ENCODE measurements at places on chromosomes 2 and 18.

DNA sequence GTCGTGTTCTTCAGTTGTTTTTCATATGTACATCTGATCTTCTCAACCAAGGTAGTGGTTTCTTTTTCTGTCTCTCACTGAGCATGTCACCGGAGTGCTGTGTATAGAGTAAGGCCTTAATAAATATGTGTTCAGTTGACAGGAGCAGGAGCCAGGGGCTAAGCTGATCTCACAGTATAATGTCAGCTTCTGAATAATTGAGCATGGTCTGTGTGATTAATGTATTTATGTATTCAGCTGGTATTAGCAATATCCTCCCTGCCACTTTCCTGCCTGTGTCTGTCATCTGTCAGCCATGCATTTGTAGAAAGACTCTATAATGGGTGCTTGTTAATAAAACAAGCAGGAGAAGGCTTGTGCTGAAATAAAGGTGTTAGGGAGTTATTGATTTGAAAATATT, 198.9 kb downstream of the ADCYAP1 start:
- no peak for DNase-seq

DNA sequence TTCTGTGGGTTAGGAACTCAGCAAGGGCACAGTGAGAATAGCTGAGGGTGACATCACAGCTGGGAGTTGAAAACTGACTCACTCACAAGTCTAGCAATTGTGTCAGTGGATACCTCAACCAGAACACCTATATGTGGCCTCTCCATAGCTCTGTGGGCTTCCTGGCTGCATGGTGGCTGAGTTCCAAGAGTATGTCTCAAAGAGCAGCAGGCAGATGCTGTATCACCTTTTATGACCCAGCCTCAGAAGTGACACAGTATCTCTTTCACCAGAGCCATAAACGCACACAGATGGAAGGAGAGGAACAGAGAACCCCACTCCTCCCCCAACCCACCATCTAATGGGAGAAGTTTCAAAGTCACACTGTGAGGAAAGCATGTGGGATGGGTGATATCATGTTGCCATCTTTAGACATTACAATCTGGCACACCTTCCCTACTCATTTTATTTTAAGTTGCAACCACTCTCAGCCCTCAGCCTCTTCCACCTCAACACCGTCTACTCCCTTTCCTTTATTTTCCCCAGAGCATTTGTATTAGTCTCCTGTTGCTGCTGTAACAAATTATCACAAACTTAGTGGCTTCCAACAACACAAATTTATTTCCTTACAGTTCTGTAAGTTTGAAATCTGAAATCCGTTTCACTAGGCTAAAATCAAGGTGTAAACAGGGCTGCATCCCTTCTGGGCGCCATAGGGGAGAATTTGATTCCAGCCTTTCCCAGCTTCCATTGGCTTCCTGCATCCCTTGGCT, 134.6 kb upstream of the SPATS2L start:
- no peak for DNase-seq

- no peak for DNase-seq
These were observed 88.8 kb downstream of the KYNU start for GRCh38 chr2:142966284-142966683.

DNA sequence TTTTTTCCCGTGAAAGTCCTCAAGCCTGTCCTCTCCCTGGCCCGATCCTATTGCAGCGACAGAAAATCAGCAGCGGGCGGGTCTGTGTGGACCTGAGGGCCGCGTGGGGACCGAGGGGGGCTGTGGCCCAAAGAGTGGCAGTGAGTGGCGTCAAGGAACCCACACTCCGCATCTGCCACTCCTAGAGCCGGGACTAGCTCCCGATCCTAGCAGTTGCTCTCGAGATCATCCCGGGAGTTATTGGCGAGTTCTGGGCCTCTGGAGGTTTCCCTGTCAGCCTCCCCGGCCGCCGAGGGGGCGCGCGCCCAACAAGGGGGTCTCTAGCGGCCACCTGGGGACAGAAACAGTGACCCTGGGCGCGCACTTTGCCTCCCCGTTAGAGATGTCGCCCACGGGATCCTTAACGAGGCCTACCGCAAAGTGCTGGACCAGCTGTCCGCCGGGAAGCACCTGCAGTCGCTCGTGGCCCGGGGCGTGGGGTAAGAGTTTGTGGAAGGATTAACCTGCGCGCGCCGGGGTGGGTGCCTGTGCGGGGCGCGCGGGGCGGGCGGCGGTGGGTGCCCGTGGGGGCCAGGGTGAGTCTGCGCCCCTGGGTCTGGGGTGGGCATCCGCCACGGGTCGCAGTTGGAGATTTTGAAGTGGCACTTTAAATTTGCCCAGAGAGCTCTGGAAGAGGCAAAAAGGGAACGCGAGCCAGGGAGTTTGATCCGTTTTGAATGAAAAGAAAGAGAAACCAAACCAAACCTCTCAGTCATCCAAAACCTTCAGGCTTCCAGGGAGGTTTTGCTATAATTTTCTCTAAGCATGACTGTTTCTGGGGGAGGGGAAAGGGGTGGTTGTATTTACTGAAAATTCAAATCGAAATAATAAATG, 3.5 kb downstream of the ADCYAP1 start:
- DNase-seq: no peak

DNA sequence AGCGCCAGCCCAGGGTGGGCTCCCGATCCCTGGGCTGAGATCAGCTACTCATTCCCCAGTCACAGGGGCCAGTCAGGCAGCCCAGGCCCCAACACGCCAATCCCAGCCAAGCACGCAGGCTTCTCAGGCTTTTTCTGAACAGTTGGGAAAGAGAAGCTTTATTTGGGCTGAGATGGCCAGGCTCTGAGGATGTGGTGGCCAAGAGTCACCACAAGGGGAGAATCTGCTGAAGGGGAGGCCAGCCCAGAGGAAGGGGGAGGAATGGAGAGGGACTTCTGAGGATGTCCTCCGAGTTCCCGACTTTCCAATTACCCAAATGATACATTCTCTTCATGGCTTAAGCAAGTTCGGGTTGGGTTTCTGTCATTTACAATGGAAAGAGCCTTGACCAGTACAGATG, 2.8 kb upstream of the DIPK1C start:
- no peak for DNase-seq

DNA sequence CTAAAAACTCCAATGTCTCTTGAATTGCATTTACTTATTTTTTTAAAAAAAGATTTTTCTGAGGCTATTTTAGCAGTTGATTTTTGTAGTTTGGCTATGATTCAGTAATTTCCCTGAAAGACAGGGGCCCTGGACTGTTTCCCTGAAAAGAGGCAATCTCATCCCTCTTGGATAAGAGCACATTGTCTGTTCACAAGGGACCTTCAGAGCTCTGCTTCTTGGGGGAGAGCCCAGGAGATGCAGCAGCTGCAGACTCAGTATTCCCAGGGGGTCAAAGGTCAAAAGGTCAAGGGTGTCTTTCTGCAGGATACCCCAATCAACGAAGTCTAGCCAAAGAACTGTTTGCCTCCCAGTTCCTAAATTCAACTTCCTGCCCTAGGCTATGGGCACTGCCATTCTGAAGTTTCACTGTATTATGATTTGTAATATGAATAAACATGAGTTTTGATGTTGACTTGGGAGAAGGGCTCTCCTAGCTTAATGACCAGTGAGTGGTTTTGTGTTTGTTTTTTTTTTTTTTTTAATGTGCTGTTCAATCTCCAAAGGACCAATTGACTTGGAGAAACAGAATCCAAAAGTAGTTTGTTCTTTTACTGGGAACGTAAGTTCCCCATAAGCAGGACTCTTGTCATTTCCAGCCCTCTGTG, 157.0 kb upstream of the SERPINE2 start:
- no peak for DNase-seq

DNA sequence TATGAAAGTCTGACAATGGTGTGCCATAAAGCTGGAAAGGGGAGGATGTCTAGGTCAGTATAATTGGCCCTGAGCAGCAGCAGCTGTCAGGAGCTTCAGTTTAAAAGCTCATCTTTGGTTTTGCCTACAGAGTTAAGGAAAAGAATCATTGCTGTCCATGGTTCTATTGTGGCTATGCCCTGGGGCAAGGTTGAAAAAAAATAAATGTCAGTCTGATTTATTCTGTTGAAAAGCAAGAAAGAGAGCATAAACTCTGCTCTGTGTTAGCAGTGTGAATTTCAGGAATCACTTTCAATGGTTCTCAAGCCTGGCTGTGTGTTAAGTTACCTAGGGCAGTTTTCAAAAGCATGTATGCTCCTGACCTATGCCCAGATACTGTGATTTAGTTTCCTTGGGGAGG, 446.7 kb downstream of the SETBP1 start:
- DNase-seq: no peak

GRCh38 chr2:169649278-169649677, 44.9 kb downstream of the CFAP210 start:
- no peak for DNase-seq

DNA sequence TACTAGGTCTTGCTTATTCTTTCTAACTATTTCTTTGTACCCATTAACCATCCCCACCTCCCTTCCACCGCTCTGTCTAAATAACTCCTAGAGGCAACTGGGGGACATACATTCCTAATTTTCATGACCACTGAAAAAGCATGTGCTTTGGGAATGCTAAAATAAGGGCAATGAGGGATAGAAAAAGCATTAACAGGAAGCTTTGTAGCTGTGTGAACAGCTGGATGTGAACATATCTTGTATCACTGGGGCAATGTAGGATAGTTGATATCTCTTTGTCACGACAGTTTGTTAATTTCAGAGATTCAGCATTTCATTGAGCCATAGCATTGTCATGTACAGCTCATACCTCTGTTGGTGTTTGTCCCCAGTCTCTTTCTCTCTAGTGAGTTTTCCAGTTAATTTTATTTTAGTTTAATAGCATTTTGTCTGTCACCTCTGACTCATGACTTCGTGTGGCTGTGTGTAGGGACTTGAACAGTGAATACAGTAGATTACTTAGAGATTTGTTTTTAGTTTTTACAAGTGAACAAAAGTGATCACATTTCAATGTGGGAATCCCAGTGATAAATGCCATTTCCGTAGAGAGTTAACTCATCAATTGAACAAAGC, 230.3 kb upstream of the NRP2 start:
- no peak for DNase-seq

- DNase-seq: no peak
These were observed 36.9 kb upstream of the LIPG start for GRCh38 chr18:49524951-49525350.

GRCh38 chr2:134336352-134336751, 82.5 kb downstream of the MGAT5 start:
- no peak for DNase-seq

Data from stimulated activated CD8-positive, alpha-beta memory T cell treated with anti-CD3 and anti-CD28 coated beads, Interleukin-15, amount 100 ng/mL, for 1 hour (primary cell).